ENCODE measurements at places on chromosomes 12 and 14.

DNA sequence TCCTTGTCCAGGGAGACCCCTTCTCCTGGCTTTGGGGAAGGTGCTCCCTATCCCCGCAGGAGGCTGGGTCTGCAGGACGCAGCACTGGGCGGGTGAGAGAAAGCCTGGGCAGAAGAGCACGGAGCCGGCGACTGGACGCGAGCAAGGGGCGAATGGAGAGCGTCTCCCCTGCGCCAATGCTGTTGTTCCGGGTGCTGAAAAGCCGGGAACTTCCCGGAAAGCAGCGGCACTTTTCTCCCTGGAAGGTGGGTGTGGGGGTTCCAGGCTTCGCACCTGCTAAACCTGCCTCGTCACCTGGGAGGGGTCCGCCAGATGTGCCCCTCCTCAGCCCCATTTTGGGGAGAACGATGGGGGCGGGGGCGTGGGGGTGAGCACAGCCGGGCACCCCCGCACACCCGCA, 417.1 kb upstream of the TMTC1 start:
- DNase-seq, result no peak

DNA sequence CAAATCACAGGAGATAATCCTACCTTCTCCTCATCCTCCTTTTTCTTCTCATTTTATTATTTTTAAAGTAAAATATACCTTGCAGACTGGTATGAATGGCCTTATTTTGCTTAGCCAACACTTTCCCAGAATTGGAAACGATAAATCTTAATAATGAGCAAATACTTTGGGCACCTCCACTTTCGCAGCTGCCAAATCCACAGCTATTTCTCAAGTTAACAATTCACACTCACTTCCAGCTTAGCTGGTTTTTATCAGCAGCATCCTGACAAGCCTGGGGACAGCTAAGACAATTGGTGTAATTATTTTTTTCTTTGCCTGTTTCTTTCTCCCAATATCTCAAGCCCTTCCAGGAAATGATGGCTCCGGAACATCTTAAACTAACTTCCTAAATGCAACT, 867.5 kb upstream of the TMEM132C start:
- DNase-seq, result no peak

DNA sequence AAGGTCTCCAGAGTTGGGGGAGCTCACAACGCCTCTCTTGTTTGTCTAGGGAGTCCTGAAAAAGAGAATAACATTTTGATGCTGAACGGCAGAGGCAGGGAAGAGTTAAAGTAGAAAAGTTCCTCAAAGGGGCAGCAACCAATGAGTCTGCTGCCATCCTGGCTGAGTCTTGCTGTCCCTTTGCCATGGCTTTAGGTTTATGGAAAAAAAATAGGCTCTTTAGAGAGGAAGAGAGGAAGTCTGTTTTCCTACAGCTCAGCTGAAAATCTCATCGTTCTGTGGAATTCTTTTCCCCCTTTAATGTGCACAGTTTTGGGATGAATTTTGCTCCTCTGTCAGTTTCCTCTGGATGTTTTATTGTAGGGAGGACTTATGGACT, 314.8 kb upstream of the TBX3 start:
- peak; percentile 62 for DNase-seq

- no peak for DNase-seq
Observed at GRCh38 chr14:101856536-101856935, 95.0 kb downstream of the PPP2R5C start.

DNA sequence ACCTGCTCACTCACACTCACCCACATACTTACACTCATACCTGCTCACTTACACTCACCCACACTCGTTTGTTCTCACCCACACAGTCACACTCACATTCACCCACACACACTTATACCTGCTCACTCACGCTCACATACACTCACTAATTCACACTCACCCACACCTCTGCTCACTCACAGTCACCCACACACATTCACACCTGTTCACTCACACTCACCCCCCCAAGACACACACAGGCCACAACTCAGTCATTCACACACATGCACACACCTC, 436.2 kb downstream of the BCL11B start:
- no peak for DNase-seq

GRCh38 chr14:105313381-105314286, 914 bp upstream of the PACS2 start:
- DNase-seq, result peak; percentile 34
